ENCODE measurements at places on chromosomes 5 and 9.

- DNase-seq, result no peak
These were observed 57.8 kb upstream of the LARP1 start for GRCh38 chr5:154697371-154697770.

- no peak for DNase-seq
These were observed 60.1 kb downstream of the GTF3C4 start for GRCh38 chr9:132730054-132731033.

GRCh38 chr5:77791356-77791755, 15.2 kb upstream of the TBCA start:
- DNase-seq, result no peak

GRCh38 chr5:53011233-53011632, 22.1 kb downstream of the ITGA2 start:
- DNase-seq, result no peak

DNA sequence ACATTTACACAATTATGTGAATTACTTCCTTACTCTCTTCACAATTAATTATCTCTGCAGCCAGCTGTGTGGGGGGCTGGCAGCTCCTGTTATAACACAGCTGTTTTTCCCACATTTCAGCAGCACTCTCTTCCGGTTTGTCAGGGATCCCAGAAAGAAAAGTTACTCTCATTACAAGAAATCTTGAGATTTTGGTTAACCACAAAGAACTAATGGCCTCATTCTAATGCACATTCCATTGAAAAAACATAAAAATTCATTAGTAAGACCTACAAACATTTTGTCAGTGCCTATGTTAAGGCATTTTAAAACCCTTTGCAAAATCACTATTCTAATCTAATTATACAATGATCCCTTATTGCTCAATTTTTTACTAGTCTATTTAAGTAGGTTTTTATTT, 64.1 kb downstream of the PDE4D start:
- no peak for DNase-seq

GRCh38 chr5:149550268-149550583, 1.0 kb downstream of the CSNK1A1 start:
- no peak for DNase-seq

DNA sequence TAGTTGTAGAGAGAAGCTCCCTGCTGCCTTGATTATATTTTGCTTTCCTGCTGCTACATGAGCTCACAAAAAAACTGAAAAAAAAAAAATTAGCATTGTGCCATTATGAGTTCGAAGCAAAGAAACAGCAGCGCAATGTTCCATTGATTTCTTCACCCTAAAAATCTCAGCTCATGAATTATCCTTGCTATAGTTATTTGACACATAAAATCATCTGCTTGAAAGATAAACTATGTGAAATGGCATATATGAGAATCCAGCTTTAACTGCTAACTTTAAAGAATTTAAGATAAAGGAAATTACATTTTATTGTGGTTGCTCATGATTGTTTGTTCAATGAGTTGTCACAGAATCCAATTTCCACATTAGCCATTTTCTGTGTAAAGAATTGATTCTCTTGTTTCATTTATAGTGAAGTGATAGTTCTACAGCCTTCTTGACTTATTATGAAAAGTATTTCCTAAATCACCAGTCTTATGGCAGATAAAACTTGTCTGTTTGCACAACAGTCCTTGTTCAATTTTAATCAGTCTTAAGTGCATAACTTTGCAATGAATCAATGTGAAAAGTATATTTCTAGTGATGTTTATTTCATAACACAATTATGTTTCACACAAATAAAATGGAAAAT, 1275.0 kb upstream of the CDH9 start:
- DNase-seq, result no peak

DNA sequence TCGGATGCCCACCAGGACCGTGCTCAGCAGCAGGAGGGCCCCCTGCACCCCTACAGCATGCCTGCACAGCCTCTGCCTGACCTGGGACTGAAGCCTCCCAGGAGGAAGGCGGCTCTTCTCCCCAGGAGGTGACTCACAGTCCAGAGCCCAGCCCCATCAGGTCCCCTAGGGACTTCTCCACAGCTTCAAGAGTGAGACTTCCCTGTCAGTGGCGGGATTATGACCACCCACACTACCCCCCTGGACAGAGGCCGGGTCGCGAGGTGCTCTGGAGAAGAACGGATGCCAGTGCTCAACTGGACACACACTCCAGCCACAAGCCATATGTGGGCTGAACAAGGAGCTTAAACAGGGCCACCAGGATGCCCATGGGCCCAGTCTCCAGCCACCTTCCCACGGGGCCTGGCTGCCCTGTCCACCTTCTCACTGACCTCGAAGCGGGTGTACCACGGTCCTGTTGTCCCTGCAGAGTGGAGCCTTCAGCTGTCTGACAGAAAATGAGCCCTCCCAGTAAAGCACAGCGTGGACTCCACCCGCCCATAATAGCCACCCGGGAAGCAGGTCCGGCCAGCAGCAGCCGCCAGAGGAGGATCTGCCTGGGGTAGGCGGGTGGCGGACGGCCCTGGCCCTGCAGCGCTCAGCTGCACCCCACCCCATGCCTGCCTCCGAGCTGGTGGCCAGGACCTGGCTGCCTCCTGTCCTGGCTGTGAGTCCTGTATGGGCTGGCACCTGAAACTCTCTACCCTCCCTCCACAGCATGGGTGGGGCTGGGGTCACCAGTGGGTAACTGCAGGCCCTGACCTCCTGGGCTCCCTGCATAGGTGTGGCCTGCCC, 54.7 kb downstream of the SEMA4D start:
- DNase-seq, result no peak

- no peak for DNase-seq
These were observed 385.8 kb downstream of the EFNA5 start for GRCh38 chr5:107284822-107285525.

DNA sequence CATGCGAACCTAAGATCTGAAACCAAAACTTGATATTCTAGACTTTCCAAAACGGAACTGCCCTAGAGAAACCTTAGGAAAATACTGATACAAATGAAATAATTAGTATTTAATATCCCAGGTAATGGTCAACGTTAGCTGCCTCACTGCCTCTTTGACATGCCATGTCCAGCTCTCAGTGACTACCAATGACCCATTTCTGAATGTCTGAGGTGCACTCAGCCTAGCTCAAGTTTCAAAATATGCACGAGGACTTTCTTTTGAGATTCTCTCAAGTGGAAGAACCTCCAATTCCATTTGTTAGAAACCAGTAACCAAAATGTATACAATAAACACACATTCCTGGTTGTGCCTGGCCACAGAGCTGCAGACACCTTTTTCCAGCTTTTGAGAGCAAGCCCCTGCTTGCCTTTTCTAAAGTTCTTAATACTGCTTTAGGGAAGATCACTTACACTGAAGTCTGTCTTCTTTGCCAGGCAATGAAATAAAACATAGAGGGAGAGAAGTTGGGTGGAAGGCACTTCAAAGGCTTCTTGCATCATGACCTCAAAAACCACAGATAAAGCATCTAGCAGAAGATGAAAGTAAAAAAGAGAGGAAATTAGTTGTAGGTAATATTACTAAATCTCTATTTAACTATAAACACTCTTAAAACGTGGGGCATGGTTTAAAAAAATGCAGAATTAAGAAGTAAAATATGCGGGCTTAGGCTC, 87.9 kb downstream of the MRPS27 start:
- DNase-seq, result peak; percentile 8

- no peak for DNase-seq
These were observed 47.0 kb downstream of the SPRY4 start for GRCh38 chr5:142277796-142278195.

DNA sequence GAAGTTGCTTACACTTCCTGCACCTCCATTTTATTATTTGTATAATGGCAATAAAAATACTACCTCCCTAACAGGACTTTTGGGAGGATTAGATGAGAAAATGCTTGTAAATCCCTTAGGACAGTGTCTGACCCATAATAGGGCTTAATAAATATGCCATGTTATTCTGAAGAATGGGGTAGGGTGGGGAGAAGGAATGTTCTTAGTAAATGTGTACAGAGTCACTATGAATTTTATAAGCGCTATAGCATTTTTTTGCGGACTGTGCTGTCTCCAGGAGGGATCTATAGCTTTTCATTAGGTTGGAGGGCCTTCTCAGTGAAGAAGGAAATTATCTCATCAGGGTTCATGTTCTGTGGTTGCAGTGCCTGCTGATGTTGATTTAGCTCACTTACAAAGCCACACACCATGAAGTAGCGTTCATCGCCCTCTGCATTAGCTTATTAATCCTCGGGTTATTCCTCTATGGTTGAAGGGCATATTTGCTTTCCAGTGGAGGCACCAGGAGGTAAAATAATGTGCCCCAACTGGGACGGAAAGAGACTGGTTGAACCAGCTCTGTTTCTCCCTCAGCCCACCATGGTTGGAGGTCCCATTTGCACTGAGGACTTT, 497.1 kb downstream of the ARHGEF28 start:
- no peak for DNase-seq

GRCh38 chr5:8756498-8757084, 789.3 kb downstream of the SEMA5A start:
- no peak for DNase-seq

DNA sequence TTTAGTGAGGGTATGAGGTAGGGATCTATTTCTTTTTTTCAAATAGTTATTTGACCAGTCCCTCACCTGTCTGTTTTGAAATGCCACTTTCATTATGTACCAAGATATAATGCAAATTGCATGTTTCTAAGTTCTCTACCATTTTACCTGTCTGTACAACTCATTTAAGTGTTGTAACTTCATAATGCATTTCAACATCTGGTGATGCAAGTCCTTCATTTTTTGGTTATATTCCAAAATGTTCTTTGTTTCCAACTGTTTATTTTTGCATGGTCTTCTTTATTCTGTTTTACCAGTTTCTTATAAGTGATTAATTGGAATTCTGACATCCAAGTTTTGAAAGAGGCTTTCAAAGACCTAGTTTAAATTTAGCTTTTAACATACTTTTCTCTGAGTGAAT, 26.8 kb downstream of the TDRD7 start:
- no peak for DNase-seq

- DNase-seq, result no peak
These were observed 39.0 kb upstream of the ICE1 start for GRCh38 chr5:5383461-5383860.

DNA sequence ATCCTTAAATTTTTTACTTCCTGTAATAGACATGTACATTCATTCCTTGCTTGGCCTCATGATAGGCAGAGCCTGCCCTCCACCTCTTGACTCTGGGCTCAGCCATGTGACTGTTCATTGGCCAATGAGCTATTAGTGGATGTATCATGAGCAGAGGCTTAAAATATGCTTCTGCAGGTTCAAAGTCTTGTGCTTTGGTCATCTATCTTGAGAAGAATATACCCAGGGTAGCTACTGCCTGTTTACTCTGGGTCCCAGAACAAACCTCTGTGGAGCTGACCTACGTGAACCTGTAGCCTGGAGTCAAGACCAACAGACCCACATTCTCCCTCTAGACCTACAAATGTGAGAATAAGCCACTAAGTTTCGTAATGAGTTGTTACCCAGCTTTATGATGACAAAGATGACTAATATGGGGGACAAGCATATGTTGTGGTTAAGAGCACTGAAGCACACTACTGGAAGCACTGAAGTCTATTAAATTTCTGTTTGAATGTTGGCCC, 244.4 kb downstream of the MAST4 start:
- DNase-seq, result no peak

GRCh38 chr9:98148486-98148885, 29.5 kb upstream of the TRIM14 start:
- DNase-seq, result no peak

DNA sequence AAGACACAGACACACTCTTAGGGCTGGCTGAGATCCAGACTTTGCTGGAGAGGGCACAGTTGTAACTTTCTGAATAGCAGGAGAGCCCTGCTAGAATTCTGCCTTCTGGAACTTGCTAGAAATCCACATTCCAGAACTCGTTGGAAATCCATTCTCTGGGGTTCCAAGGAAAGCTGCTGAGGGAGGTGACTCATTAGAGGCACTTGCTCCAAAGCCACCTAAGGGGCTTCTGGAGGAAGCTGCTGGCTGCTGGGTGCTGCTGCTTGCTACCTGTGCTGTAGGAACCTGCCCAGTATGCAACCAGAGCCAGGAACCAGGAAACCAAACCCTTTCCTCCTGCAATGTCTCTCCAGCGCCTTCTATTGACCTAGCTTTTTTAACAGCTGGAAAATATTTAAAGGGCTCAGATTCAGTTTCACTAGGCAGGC, 4.1 kb upstream of the TLE4 start:
- DNase-seq, result no peak

- no peak for DNase-seq
These were observed 113.2 kb downstream of the SLC25A46 start for GRCh38 chr5:110852053-110852452.

GRCh38 chr5:157618191-157618765, 34.0 kb downstream of the SOX30 start:
- no peak for DNase-seq

DNA sequence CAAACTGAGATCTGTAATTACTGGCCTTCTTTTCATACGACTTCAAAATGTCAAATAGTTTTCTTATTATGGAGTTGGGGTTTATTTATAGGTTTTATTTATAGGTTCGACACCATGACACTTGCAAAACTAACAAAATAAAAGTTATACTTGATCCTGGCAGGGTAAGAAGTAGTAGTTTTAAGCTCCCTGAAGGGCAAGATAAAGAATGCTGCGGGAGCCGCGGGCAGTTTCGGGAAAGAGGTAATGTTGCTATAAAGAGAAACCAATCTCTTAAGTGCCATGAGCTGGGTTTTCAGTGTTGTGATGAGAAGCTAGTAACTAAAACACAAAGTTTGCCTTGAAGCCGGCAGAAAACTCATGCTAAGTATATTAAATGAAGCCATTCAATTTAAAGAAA, 24.8 kb downstream of the PTPN3 start:
- DNase-seq, result no peak

GRCh38 chr9:89522261-89522958, 24.5 kb upstream of the SEMA4D start:
- no peak for DNase-seq

DNA sequence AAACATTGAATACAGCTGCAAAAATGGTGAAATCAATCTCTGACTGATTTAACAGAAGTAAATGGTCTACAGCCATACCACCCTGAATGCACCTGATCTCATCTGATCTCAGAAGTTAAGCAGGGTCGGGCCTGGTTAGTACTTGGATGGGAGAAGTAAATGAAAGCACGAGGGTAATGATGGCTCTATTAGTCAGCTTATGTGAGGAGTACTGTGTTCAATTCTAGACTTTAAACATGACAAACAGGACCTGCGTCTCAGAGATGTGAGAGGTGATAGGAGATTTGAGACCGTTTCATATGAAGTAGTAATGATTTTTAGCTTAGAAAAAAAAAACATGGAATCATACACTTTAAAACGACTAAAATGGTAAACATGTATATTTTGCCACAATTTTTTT, 77.1 kb upstream of the SUSD1 start:
- no peak for DNase-seq

- DNase-seq, result no peak
These were observed 22.3 kb downstream of the COL5A1 start for GRCh38 chr9:134663753-134664415.

DNA sequence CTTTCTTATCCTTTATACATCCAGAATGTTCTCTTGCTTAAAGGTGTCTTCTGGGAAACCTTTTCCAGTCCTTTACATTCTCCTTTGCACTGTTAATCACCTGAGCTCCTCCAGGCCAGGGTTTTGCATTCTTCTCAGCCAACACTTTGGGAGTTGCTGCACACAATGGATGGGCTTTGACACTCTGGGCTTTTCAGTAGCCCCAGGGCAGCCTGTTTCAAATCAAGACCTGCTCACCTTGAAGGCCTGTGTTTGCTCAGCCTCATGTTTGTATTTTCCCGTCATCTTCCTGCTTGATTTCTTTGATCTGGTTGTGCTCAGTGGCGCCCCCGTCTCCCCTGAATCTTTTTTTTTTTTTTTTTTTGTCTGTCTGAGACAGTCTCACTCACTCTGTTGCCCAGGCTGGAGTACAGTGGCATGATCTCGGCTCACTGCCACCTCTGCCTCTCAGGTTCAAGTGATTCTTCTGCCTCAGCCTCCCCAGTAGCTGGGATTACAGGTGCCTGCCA, 41.0 kb downstream of the DMRT1 start:
- no peak for DNase-seq

- DNase-seq, result no peak
These were observed 34.5 kb downstream of the FNBP1 start for GRCh38 chr9:130008538-130008937.

Measured in activated CD4-positive, alpha-beta T cell treated with anti-CD3 and anti-CD28 coated beads, Interleukin-2, amount 50 U/mL, for 24 hours (primary cell).